ENCODE measurements at places on chromosomes 11 and 22.

- no peak for DNase-seq
These were observed 354 bp downstream of the POLR2L start for GRCh38 chr11:841981-842369.

GRCh38 chr11:7021318-7021717 lies 1.0 kb downstream of the NLRP14 start:
- no peak for DNase-seq

- peak; percentile 22 for DNase-seq
These were observed 33.0 kb downstream of the SERGEF start for GRCh38 chr11:17979770-17980371.

DNA sequence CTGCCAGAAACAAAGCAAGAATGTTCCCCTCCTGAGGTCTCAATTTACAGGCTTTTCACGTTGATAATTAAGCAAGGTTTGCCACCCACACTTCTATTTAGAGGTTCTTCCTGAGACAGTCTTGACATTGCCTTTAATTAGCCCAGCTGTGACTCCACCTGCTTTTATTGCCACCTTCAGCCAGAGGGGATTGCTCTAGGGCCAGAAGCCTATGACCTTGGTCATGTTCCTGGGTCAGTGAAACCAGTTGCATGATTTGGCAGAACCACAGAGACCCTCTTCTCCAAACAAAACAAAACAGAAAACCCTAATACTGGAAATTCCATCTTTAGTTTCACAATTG lies 89.8 kb downstream of the APIP start:
- no peak for DNase-seq

GRCh38 chr11:3914805-3915204 lies 59.3 kb downstream of the STIM1 start:
- no peak for DNase-seq

DNA sequence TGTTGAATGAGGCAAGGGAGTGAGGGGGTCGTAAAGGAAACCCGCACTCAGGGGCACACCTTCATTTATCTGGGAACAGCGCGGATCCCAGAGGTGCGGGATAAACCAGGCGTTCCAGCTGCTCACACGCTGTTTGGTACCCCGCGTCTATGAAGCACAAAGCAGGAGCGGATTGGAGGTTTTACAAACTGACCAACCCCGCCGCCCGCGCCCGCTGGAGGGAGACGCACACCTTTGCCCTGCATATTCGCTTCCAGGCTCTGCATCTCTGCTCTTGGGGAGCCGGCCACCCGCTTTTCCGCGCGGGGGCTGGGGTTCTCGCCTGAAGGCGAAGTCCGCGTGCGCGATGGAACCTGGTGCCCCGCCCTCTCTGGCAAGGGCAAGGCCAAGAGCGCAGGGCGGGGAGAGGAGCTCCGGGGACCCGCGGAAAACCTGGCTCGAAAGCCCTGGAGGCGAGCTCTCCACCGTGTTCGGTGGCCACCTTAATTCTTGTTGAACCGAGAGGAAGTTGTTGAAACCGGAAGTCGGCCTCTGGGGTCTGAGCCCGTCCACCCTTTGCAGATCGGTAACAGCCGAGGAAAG lies 6.8 kb upstream of the ALX4 start:
- DNase-seq = no peak

- no peak for DNase-seq
These were observed 132.8 kb downstream of the CCDC34 start for GRCh38 chr11:27230192-27230572.

DNA sequence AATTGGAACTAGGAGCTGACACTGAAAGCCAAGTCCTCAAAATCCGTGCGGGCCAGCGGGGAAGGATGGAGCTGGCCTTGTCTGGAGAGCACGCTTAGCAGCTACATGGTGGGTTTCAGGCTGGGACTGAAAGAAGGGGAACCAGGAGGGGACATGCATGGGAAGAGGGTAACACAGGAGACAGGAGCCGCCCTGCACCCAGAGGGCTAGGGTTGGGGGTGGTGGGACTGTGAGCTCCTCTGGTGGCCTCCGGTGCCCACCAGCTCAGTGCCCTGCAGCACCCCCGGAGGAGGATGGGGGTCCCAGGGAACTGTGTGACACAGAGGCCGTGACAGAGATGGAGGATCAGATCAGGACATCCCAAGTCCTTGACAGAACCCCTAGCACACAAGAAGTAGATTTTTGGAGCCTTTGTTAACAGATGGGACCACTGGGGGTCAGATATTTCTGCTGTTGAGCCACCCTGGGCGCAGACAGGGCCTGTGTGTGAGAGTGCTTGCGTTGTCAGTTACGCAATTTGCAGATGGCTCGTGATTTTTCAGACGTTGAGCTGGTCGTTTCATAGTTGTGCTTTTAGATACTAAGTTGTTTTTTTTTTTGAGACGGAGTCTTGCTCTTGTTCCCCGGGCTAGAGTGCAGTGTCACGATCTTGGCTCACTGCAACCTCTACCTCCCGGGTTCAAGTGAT lies 21.3 kb upstream of the GRAMD4 start:
- DNase-seq = no peak

GRCh38 chr11:122863704-122864326 lies 18.7 kb upstream of the JHY start:
- DNase-seq = no peak

GRCh38 chr22:17974703-17975372 lies 49.5 kb downstream of the MICAL3 start:
- DNase-seq = no peak

GRCh38 chr11:86955111-86955360 lies 159 bp downstream of the FZD4 start:
- DNase-seq = no peak

DNA sequence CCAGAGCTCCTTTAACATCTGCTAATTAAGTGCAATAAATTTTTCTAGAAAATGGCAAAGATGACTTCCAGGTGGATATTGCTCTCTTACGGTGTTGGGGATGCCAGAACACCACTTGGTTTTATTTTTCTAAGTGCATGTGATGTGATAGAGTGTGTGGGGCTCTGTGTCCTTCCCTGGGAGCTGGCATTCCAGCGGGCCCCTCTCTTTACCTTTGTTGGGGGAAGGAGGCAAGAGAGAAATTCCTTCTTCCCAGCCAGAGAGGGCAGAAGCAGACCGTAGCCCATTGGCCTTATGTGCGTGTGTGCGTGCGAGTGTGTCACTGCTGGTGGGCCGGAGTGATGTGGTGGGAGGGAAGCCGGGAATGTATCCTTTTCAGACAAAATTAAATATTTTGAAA lies 17.2 kb downstream of the TEF start:
- DNase-seq = no peak

GRCh38 chr11:126387857-126388256 lies 32.4 kb downstream of the ST3GAL4 start:
- DNase-seq = no peak

- DNase-seq = no peak
These were observed 93.4 kb downstream of the OR5AK2 start for GRCh38 chr11:57082125-57082524.

DNA sequence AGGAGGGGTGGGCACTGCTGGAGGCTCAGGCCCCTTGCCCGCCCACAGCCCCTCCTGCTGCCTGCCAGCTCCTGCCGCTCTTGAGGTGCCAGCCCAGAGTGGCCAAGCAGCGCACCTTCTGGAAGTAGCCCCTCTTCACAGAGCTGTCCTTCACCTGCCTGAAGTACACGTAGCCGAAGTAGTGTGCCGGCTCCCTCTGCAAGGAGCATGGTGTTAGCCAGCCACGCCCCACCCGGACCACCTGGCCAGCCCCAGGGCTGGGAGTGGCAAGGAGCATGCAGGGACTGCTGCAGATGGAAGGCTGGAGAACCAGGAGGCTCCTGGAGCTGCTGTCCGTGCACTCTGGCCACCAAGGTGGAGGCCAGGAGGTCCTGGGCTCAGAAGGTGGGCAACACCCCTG lies 9.6 kb downstream of the DENND6B start:
- no peak for DNase-seq

GRCh38 chr22:47150426-47150825 lies 388.0 kb downstream of the TBC1D22A start:
- DNase-seq = no peak

GRCh38 chr11:77471558-77472193 lies 2.2 kb downstream of the PAK1 start:
- DNase-seq = peak; percentile 22

DNA sequence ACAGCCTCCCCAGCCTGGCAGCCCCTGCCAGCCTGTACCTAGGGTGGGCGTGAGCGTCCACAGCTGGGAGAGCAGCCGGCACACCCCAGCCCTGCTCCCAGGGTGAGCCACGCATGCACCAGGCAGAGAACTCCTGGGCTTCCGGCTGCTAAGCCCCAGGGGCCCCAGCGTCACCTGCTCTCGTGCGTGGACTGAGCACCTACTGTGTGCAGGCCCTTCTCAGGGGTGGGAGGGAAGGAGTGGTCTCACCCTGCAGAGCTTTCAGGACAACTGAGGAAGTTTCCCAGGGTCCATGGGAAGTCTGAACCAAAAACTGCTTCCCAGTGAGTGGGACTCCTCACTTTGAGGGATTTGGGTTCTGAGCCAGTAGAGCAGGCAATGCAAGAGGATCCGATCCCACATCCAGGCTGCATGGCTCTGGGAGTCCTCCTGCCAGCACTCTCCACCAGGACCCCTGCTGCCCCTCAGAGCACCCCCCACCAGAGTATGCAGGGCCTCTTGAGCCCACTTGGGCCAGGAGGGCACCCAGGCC lies 47.1 kb upstream of the PRODH start:
- no peak for DNase-seq

DNA sequence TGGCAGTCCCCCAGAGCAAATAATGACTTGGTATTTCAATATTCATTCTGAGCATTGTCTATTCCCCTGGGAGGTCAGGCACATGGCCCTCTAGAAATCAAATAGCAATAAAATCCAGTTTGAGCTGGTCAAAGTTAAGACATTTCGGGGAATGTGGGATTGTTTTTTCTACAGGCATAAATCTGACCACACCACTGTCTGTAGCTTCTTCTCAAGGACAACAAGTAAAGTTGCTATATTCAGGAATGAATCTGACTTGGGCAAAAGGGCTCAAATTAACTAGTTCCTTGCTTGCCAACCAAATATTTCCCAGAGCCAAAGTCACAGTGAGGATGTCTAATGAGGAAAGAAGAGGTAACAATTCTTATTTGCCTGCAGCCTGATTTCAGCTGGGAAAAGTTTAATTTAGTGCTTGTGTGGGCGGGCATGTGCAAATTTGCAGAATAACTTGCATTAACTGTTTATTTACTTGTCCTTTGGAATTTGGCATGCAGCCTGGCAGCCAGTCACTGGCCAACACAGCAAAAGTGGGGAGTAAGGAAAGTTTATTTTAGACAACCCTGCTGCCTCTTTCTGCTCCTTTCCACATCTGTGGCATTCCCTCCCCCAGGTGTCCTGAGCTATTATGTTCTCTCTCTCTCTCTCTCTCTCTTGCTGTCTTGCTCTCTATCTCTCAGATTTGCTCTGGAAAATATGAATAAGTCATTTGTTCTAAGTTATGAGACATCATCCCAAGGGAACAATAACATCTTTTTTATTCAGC lies 51.2 kb upstream of the ARHGAP20 start:
- no peak for DNase-seq

DNA sequence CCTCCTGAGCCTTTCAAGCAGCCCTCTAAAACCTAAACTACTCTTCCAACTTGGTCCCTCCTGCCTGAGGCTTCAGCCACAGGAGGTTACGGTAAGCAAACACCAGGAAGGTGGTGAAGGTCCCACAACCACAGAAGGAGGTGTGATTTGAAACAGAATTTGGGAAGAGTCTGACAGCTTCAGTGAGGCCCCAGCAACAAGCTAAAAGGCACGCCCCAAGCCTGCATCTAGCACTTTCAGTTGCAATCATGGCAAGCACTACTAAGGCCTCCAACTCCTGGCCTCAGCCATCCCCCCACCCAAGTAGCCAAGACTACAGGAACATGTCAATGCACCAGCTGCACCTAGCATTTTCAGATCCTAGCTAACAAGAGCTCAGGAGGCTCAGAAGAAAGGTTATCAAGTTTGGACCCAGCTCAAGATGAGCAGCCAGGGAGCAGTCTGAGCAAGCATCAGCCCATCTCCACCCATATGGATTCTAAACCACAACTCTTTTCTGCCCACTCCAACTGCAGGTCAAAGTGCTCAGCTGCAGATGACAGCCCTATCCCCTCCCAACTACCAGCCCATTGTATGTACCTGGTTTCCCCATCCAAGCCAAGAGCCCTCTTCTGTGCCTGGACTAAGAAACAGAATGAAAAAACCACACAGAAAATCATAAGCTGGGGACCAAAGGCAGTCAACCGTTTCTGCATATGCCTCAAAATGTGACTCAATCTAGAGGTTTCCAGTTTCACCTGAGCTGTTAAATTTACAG lies 10.4 kb upstream of the AHNAK start:
- no peak for DNase-seq

- DNase-seq = no peak
These were observed 34.6 kb downstream of the NFAM1 start for GRCh38 chr22:42397332-42398249.
